Glutamatergic neuron (in vitro differentiated cells): ENCODE measurements at places on chromosomes 2 and 18.

GRCh38 chr18:6653880-6654279 lies 75.6 kb upstream of the ARHGAP28 start:
- no peak for DNase-seq

- no peak for DNase-seq
Measured at GRCh38 chr2:221268631-221269030, 303.5 kb downstream of the EPHA4 start.

- no peak for DNase-seq
Measured at GRCh38 chr2:238042849-238043584, 17.8 kb upstream of the SCLY start.

DNA sequence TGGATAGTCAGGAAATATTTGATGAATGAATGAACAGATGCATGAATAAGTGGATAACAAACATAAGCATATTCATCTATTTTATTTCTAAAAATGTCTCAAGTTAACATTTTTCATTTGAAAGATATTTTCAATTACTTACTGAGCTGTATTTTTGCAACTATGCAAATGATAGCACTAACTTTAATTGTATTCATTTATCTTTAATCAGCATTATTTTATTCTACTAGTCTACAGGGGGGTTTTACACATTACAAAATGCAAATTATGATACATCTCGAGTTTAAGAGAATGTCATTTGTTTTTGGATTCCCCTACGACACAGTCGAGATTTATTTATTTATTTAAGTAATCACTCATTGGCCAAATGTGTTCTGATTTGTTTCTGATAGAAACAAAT lies 530.6 kb downstream of the ERBB4 start:
- no peak for DNase-seq

DNA sequence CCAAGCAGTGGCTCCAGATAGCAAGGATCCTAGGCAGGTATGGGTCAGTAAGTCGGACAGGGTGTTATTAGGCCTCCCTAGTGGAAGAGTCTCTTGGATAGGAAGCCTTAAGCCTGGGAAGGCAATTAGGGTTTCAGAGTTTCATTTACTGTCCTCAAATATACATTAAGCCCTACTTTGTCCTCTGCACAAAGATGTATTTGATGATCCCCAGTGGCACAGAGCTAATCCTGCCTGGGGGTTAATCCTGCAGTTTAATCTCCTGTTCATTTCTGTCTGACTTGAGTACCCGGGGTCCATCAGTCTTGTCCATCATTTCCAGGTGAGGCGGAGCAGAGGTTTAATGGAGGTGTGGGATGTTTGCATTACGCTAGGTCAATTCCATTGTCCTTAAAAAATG lies 62.0 kb downstream of the MTCL1 start:
- no peak for DNase-seq

GRCh38 chr2:235856151-235856854 lies 311.9 kb downstream of the GBX2 start:
- DNase-seq = no peak

DNA sequence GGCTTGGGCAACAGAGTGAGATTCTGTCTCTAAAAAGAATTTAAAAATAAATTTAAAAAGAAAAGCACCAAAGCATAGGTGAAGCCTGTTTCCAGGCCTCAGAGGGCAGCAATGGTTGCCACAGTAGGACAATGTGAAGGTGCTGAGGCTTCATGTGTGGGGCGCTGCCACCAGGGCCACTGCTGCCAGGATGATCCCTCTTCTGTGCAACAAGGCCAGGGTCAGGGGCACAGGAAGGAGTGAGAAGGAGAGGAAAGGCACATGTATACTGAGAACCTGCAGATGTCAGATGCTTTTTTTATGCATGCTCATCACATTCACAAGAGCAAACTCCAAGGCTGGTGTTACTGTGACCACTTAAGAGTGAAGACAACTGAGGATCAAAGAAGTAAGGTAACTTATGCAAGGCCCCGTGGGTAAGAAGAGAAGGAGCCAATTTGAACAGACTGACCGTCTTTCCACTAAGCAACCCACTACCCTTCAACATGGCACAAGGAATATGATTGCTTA lies 79.7 kb upstream of the ACKR3 start:
- DNase-seq = no peak

DNA sequence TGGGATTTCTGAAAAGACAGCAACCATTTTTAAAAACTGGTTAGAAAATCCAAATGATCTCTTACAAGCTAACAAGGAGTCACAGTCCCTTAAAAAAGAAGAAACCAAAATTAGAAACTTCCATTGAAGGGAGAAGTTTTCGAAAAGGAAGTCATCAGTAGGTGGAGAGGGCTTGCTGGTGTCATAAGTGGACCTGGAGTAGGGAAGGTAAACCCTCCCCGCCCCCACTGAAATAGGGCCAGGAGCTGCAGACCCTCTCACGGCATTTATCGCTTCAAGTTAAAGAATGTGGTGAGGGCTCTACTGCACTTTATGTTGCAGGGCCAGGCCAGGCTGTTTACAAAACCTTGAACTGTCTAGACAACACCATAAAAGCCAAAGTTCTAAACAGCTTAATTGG lies 2.9 kb downstream of the HOXD11 start:
- no peak for DNase-seq

GRCh38 chr2:15642011-15642814 lies 50.5 kb downstream of the DDX1 start:
- no peak for DNase-seq

DNA sequence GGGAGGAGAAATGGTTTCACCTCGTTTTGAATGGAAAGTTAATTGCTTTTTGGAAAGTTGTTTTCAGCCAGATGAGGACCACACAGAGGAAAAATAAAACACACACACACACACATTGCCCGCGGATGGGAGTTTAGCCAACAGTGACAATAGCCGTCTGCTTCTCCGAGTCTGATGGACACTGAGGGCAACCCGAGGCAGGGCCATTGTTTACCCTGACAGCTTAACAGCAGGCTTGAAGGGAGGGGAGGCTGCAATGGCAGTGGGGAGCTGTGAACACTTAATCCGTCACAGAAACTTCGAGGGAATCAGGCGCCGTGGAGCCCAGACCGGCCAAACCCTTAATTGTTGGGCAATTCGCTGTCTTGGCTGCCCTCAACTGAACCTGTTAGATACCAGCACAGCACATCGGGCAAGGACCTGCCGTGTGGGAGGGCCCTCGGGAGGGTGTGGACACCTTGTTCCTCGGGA lies 145.9 kb downstream of the ACKR3 start:
- no peak for DNase-seq

DNA sequence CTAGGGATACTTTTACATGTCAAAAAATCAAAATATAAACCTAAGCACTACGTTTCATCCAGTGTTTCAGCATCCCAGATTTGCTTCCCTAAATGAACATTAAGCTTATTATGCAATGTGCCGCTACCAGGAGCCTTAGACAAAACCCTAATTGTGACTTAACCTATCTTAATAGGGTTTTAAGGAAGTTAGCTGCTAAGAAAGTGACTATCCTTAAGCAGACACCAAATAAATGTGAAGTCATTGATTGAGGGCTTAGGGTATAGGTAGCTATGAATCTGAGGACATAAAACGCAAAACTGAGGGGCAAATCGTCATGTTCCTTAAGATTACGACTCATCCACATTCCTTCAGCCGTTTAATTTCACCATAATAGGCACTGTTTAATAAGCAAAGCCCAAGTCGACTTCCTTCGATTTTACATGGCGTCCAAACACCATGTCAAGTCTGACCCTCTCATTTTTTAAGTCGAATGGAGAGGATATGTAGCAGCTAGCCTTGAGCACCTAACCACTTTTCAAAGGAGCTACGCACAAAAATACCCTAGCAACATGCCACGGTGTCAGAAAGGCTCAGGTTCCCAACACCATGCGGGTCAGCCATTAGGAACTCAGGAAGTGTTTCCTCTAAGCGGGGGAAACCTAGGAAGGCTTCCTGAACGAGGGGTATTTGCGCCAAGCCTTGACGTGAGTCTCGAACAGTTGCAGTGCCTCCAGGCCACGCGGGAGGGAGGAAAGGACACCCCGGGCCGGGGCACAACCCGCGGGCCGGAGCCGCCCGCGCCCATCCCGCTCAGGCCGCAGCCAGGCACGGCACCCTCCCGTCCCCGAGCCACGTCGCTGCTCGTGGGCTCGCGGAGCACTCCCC lies 1.0 kb downstream of the HDLBP start:
- DNase-seq = no peak

GRCh38 chr2:45261746-45262145 lies 252.5 kb upstream of the SIX2 start:
- DNase-seq = no peak

DNA sequence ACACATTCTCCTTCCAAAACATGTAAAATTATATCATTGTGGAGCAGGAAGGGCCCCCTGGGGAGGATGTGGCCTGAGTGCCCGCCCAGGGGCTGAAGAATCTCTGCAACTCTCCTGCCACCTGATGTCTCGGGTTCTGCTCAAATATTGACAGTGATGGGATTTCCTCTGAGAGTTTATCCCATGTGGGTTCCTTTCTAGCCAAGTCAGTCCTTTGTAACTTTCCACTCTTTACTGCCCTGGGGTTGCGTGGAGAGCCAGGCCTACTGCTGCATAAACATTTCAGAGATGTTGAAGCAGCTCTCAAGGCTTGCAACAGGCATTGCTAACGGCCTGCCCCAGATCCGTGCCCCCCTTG lies 4.0 kb upstream of the RAB17 start:
- no peak for DNase-seq

- no peak for DNase-seq
Measured at GRCh38 chr2:134020608-134021007, 233.3 kb upstream of the MGAT5 start.

DNA sequence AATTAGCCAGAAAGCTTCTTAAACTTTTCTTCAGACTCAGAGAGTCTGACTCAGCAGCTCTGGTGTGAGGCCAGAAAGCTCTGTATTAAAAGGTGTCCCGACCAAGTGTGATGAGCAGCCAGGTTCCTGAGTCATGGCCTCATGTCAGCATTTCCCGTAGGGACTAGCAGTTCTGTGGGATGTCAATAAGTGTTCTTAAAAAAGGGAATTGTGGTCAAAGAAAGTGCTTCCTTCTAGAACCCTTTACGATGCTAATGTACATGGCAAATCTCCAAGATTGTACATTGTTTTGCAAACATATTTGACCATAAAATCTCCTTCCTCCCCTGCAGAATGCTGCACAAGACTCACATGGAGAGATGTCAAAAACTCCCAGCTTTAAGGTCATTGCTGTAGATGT lies 80.1 kb downstream of the PLA2R1 start:
- DNase-seq = no peak

- no peak for DNase-seq
Measured at GRCh38 chr2:159078443-159078842, 110.0 kb downstream of the TANC1 start.

DNA sequence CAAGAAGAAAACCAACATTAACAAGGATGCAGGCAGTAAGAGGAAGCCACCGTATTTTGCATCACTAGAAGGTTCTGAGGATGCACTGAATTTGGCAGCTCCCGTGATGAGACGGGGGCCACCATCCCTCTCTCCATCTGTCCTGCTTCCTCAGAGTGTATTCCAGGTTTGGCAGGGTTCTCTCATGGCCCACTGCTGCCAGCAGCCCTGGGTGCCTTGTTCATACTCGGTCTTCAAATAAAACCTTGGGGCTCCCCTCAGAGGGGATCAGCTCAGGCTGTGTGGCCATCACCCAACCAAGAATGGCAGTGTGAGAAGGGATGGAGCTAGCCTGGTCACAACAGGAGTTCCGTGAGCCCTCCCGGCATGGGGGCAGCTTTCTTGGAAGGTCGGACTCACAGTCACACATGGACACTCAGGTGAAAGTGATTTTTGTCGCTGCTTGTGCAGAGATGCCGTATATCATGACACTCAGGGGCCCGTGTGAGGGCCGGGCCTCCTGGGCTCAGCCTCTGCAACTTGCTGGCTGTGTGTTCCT lies 12.8 kb upstream of the MBP start:
- DNase-seq = no peak

GRCh38 chr18:59517446-59518165 lies 158.5 kb upstream of the LMAN1 start:
- no peak for DNase-seq

DNA sequence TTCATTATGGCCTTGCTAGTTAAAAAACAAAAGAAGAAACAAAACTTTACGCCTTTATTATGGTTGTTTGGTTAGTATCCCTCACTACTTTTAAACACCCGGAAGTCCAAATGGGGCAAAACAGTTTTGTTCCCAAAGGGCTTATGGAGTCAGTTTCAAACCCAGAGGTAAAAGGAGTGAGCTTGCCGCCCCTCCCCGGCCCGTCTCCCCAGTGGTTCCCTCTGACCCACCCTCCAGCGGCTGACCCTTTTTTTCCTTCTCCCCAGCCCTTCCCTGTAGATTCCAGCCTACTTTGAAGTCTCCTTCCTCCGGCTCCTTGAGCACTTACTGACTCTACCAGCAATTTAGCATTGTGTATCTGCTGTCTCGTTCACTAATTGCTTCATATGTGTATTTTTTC lies 209.2 kb downstream of the ICOS start:
- DNase-seq = no peak

DNA sequence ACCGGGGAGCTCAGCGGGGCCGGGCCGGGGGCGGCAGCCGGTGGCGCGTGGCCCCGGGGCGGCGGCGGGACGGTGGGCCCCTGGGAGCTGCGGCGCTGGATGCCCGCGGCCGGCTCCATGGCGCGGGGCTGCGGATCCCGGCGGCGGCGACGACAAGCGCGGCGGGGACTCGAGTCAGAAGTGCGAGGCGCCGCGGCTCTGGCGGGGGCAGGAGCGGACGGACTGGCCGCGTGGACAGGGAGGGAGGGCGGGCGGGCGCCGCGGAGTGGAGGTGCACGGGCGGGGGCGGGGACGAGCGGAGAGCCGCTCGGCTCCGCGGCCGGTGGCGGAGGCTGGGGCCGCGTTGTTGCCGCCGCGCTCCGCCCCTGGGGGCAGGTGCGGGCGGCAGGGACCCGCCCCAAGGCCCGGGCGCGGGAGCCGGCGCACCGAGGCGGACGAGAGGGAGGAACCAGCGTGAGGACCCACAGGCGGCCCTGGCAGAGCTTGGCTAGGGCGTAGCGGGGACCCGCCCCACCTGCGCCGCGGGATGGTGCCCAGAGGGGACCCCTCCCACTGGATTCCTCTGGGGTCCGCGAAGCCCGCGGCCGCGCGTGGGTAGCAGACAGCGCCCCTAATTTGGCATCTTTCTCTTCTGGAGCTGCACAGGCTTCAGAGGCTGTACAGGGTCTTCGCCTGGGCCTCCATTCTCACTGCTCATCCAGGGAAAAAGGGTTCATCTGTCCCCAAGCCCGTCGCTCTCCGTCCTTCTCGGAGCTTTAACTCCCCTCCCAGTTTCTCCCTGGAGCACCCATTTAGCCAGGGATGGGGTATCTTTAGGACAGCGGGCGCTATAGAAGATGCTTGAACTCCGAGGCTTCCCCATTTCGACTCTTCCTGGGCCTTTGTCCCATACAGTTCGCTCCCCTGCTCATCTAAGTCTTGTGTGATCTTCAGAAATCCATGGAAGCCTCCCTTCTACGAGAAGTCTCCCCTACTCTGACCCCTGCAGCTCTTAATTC lies at the start of gene TMEM163:
TMEM163 (minus strand) TSS at position 184 of the 998 bp plus-strand sequence.
- peak; percentile 61 for DNase-seq

- no peak for DNase-seq
Measured at GRCh38 chr2:193294371-193294770, 1099.6 kb upstream of the TMEFF2 start.
